Smooth muscle cell of the coronary artery (primary cell): ENCODE measurements at places on chromosomes 7 and 10. TPM values are rescaled to one million over a fixed set of nuclear protein-coding genes. Genes with fewer than 3 reads are reported as not detected.

Gene NOD1
- total RNA-seq = 6.5 and 7.7 TPM in 2 replicates

Gene ANKRD22
- total RNA-seq = not detected in 2 replicates

Gene C10orf67
- total RNA-seq = not detected in 2 replicates

Gene PNLIPRP2
- not detected in 2 replicates for total RNA-seq

Gene RBP3
- under 0.01 TPM in 1 of 2 replicates, not detected in the other for total RNA-seq

Gene SUV39H2
- 4.4 and 7.5 TPM in 2 replicates for total RNA-seq

Gene FKBP6
- total RNA-seq = 0.12 TPM in 1 of 2 replicates, not detected in the other

Gene SLC26A5
- total RNA-seq = not detected in 2 replicates

Gene KCNIP2
- 0.30 and 1.1 TPM in 2 replicates for total RNA-seq

Gene MNX1
- total RNA-seq = not detected in 2 replicates

Gene NUDT5
- 37.2 and 48.0 TPM in 2 replicates for total RNA-seq

Gene NPSR1
- total RNA-seq = not detected in 2 replicates
